Bladder microvascular endothelial cell (primary cell): ENCODE measurements at places on chromosomes 4 and X. TPM values are rescaled to one million over a fixed set of nuclear protein-coding genes. Genes with fewer than 3 reads are reported as not detected.

Gene LIAS
- total RNA-seq, result 3.9 and 5.1 TPM in 2 replicates

Gene AGA
- 20.6 and 37.0 TPM in 2 replicates for total RNA-seq

Gene DGKK
- total RNA-seq, result not detected in 2 replicates

Gene GPR78
- total RNA-seq, result not detected in 2 replicates

Gene FOXR2
- not detected in 2 replicates for total RNA-seq

Gene TMSB15C
- total RNA-seq, result 2.8 and 8.8 TPM in 2 replicates

Gene ITIH6
- not detected in 2 replicates for total RNA-seq

Gene CXCL11
- total RNA-seq, result 1.5 and 5.7 TPM in 2 replicates

Gene NCAPG
- total RNA-seq, result 29.7 and 34.2 TPM in 2 replicates
